ENCODE measurements at places on chromosomes 2 and 18. TPM values are rescaled to one million over a fixed set of nuclear protein-coding genes. Genes with fewer than 3 reads are reported as not detected.

Gene AQP12A
- not detected for total RNA-seq

Gene ITGA6
- total RNA-seq = 177 TPM

Gene MOB1A
- 94.8 TPM for total RNA-seq

Gene TTC27
- total RNA-seq = 26.5 TPM

Gene XIRP2
- total RNA-seq = not detected

Gene RAX
- not detected for total RNA-seq

Gene LCT
- total RNA-seq = not detected

Gene SLC4A5
- 0.04 TPM for total RNA-seq

Gene IL1RN
- not detected for total RNA-seq

Gene TNFRSF11A
- total RNA-seq = 3.5 TPM

Gene SCN7A
- total RNA-seq = not detected

Gene SIX2
- 0.14 TPM for total RNA-seq

Gene MROH2A
- total RNA-seq = not detected

Gene LAMA3
- total RNA-seq = 4.7 TPM

Gene CHRNG
- not detected for total RNA-seq

Gene CNDP1
- total RNA-seq = not detected

Gene PRKAG3
- total RNA-seq = not detected

Gene ST8SIA5
- not detected for total RNA-seq

Gene GPAT2
- 6.3 TPM for total RNA-seq

Gene KCNE4
- total RNA-seq = not detected

Gene AMER3
- not detected for total RNA-seq

Gene MC2R
- total RNA-seq = not detected

Gene ST8SIA3
- not detected for total RNA-seq

Gene LIPG
- 57.5 TPM for total RNA-seq

Gene UGT1A6
- total RNA-seq = not detected

Gene EMILIN1
- total RNA-seq = 13.8 TPM

Gene DPY30
- 98.2 TPM for total RNA-seq

Gene CD207
- total RNA-seq = not detected
